ENCODE measurements at places on chromosomes 16 and 17. TPM values are rescaled to one million over a fixed set of nuclear protein-coding genes. Genes with fewer than 3 reads are reported as not detected.

- DNase-seq, result peak; percentile 81
Observed at GRCh38 chr17:412211-413015, 59.8 kb upstream of the RPH3AL start.

The KIF2B gene
- not detected for total RNA-seq

The OTOA gene
- total RNA-seq, result 0.09 TPM

The RAB40B gene
- 8.4 TPM for total RNA-seq

The KRTAP17-1 gene
- not detected for total RNA-seq

Measured in fibroblast of the aortic adventitia (primary cell).